ENCODE measurements at places on chromosomes 7 and 10.

DNA sequence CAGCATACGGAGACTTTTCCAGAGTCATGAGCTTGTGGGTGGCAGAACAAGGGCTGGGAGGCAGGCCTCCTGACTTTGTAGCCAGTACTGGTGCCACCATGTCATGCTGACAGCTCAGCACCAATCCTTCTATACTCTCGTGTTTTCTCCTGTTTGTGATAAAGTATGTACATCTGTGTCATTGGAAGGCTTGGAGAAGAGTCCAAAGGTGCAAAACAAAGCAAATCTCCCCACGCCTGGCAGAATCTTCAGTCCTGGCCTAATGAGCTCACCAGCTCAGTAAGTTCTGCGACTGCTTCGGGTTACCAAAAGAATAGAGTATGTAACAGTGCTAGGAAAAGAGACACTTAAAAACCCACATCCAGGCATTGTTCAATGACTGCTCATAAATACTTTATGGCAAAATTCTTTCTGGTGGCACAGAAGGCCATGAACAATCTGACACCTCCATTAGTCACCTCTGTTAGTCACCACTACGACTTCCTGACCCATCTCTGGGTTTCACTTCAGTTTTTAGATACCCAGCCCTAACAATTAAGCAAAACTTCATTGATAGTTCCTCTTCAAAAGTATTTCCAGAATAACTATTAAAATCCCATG, 24.5 kb downstream of the STEAP1 start:
- no peak for DNase-seq

DNA sequence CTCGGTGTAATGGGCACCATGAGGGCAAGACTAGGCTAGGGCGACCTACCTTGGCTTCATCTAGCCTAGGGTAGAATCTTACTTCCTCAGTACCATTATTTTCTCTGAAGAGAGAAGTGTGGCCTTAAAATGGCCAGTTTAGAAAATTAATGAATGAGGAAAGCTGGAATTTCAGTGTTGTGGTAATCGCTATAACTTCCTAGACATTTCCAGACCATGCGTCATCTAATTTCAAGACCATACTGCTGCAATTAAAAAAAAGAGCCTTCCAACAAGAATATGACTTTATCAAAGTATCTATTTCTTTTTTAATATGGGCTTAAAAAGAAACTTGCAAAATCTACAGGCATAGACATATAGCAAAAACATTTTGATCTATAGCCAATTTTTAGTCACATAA, 68.5 kb downstream of the CPVL start:
- no peak for DNase-seq

GRCh38 chr10:88385601-88386203, 197.4 kb downstream of the RNLS start:
- DNase-seq: no peak

DNA sequence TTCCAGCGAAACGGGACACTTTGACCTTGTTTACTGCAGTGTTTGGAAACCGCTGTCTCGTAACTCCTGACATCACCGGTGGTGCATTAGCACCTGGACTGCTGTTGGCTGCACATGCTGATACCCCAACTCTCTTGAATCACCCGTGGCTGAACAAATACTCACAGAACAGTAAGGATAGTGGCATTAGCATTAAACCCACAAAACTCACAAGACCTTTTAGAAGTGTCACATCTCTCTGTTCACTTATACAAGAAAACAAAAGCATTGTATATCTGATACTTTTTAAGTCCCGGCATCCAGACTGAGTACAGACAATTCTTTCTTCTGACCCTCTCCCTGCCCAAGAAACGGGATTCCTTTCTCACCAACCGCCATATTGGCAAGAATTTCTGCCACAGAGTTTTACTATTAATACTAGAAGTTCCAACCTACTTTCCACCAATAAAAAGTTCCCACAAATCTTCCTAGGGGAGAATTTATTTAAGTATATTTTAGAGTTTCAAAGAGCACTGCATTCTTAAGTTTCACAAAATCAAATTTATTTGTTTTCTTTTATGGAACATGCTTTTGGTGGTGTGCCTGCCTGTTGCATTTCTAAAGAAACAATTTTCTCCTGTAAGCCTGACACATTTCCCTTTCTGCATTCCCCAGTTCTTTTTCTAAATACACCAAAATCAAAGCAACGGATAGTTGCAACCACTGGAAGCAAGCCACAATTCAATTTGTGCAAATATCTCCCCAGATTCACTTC, 208.4 kb upstream of the KLF14 start:
- DNase-seq: no peak

DNA sequence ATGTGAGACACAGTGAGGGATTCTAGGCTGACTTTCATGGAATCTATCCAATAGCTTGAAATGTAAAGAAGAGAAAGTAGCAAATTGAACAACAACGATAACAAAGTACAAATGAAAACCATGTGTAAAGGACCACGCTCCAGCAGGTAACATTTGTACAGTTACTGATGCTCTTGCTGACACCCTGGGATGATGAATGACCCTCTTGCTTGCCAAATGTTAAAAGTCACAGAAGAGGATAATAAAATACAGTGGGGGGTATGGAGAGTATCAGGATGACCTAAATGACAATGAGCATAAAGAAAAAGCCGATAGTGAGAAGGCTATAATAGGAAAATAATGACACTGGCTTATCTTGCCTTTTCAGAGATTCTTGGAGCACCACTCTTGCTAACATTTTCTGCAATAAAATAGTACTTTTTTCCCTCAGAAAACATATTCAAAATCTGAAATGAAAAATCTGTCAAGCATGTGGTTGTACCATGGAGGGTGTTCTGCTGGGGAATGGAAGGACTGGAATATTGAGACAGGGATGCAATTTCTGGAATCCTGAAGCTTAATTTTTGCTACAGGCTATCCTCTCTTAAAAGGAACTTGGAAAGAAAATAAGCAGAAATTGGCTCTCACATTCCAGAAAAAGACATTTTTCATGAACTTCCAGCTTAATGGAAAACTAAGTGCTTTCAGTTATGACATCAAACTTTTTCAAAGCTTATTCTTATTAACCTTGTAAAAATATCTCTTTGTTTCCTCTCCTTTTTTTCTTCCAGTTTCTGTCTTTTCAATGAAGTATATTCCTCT, 303.2 kb upstream of the GHITM start:
- DNase-seq: no peak

- no peak for DNase-seq
Observed at GRCh38 chr7:42222891-42223290, 14.1 kb downstream of the GLI3 start.

- no peak for DNase-seq
Observed at GRCh38 chr7:20283385-20283784, 47.3 kb upstream of the ITGB8 start.

- no peak for DNase-seq
Observed at GRCh38 chr10:16611037-16611436, 89.4 kb upstream of the C1QL3 start.

DNA sequence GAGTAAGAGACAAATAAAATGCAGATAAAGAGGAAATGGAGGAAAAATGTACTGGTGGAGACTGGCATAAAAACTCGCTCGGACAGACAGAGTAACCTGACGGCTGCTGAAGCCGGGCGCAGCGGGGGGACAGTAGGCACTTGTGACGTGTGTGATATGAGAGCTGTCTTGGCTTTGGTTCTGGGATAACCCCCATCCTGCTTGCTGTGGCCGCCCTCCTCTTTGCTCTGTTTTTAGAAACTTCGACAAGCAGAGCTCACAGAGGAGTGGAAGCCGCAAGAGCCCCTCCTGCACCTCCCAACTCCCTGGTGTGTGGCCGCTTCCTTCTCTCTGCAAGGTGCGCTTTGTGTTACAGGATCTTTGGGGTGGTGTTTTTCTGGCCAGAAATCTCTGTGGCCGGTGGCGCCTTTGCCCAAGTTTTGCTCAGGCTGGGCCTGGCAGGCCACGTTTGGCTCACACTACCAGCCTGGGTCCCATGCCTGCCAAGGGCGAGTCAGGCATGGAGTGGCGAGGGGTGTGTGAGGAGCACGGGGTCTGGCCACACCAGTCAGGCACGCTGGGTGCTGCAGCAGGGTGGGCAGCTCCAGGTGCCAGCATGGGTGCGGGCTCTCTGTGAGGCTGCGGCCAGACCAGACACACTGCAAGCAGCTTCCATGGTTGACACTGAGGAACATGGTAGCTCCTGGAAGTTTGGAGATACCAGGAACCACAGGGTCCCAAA, 268.0 kb downstream of the DNAJB6 start:
- DNase-seq: no peak

DNA sequence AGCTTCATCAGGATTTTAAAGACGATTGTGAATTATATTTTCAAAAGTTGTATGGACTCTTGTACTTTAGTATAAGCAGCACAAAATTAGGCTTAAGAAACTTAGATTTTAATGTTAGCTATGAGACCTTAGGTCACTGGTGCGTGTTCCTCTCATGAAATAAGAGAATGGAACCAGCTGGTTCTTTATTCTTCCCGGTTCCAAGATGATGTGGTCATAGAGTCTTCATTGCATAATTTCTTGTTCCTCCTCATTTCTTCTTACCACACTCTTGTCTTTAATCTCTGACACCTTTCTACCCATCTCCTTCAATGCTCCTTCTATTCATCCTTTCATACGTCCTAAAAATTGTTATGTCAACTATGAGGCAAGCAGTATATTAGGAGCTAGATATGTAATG, 437.2 kb downstream of the AUTS2 start:
- DNase-seq: no peak

DNA sequence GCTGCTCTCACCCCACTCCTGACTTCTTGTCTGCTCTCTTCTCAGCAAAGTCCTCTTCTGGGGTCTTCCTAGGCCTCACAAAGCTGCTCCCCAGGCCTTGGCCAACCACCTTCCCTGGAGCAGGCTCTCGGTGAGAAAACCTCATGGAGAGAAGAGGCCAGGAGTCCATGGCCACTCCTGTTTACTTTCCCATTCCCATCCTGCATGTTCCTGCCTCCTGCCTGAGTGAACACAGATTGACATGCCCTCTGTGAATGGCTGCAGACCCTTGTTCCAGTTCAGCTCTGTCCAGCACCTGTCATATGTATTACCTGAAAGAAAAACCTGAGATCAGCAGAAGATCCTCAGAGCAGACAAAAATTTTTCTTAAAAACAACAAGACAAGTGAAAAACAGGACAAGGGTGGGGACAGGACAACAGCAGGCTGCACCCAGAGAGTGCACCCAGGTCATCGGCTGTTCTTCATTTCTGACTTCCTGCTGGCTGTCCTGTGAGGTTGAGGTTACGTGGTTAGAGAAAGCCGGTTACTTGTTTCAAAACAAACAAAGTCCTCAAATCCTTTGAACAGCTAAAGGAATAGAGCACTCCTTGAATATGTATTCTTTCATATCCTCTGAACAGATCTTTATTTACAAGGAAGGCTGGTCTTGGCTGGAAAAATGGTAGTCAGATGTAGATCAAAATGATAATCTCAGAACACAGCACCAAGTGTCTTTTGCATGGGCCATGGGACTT, 34.0 kb upstream of the DLD start:
- no peak for DNase-seq

GRCh38 chr7:3922175-3922635, 621.2 kb downstream of the SDK1 start:
- no peak for DNase-seq

GRCh38 chr10:104895981-104896380, 254.9 kb downstream of the SORCS3 start:
- DNase-seq: no peak

GRCh38 chr7:42790196-42790595, 121.7 kb downstream of the C7orf25 start:
- DNase-seq: no peak

DNA sequence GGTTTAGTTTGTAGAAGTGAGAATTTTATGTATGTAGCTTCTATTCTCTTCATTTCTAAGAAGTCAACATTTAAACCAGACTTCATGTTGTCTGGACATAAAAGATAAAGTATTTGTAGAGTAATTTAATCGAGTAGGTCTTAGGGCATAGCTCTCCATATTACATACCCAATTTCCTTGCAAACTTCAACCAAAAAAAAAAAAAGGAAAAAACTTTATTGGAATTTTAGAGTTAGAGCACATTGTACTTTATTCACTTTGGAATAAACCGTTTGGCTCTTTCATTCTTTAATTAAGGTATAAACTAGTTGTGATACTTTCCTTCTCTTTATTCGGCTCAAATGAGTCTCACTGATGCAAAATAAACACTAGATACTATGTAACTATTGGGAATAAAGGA, 36.0 kb downstream of the PTER start:
- no peak for DNase-seq

GRCh38 chr10:82625512-82626189, 750.7 kb downstream of the NRG3 start:
- no peak for DNase-seq

DNA sequence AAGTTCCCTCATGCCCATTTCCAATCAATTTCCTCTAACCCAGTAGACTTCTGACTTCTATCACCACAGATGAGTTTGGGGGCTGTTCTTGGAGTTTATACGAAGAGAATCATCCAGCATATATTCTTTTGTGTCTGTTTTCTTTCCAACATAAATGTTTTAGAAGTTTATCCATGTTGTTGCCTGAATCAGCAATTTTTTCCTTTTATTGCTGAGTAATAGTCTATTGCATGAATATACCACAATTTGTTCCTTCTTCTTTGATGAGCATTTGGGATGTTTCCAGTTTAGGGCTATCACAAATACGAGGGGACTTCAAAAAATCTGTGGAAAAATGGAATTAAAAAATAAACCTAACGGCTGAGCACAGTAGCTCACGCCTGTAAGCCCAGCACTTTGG, 26.2 kb downstream of the COPG2 start:
- no peak for DNase-seq

- DNase-seq: no peak
Observed at GRCh38 chr7:8232999-8233847, 28.7 kb downstream of the ICA1 start.

- no peak for DNase-seq
Observed at GRCh38 chr10:7956508-7956907, 98.0 kb upstream of the GATA3 start.

DNA sequence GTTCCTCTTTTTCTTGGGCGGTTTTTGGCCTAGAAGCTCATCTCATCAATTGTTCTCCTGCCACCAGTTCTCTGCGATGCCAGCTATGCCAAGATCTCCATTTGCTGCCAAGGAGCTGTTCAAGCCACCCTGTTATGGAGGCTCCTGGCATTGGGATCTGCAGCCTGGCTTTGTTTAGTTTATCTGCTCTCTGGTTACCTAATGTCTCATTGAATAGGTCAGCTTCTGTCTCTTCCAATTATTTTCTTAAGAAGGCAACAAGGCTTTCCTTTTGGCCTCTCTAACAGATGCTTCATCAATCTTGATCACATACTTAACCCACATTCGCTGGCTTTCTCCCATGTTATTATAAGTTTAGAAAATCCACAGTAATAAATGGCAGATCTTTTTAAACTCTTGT, 20.6 kb upstream of the SDK1 start:
- DNase-seq: no peak

GRCh38 chr7:106515321-106515720, 145.6 kb downstream of the CCDC71L start:
- no peak for DNase-seq
